ENCODE measurements at places on chromosomes 7 and 10.

DNA sequence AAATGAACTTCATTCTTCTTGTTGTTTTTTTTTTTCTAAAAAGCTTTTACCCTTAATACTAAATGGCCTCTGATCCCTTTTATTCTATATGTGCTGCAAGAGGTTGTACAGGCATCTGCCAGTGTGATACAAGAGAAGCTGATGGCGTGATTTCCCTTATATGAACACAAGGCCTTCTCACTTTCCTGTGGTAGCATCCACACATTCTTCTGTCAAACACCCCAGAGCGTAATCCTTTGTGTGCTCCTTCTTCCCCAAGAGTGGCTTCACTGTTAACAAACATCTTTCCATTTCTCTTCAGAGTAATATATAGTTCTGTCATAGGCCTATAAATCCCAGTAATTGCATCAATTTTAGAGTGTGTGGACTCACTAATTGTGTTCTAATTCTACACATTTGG, 86.3 kb upstream of the CAPZA2 start:
- no peak for DNase-seq

- no peak for DNase-seq
Measured at GRCh38 chr7:36296284-36296683, 93.4 kb upstream of the ANLN start.

DNA sequence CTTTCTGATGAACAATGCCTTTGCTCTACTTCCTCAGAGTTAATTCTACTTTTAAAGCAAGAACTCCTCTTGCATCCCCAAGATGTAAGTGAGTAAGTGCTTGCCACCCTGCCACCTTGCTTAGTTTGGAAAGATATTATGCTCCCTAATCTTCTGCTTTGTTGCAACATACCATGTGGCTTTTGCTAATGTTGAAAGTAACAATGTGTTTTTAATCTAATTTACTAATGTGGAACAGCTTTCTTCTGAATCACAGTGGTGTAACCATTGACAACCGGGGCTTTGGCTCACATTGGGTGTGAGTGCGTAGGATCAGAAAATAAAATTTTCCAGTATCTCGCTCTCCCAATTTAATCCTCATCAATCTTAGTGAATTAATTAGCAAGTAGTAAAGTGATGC, 254.1 kb upstream of the PTER start:
- no peak for DNase-seq

- DNase-seq: no peak
Measured at GRCh38 chr10:31822150-31822549, 106.5 kb downstream of the ARHGAP12 start.
